Esophagus squamous epithelium (tissue), 5 donors: ENCODE measurements at places on chromosomes 3 and 15.
A peak's percentile ranks its signal among the peaks of the same experiment; 100 is the strongest.

- no peak for DNase-seq
These were observed 15.4 kb downstream of the ARNT2 start for GRCh38 chr15:80419546-80419945.

- no peak for DNase-seq
These were observed 3.0 kb downstream of the ONECUT1 start for GRCh38 chr15:52787123-52787503.

DNA sequence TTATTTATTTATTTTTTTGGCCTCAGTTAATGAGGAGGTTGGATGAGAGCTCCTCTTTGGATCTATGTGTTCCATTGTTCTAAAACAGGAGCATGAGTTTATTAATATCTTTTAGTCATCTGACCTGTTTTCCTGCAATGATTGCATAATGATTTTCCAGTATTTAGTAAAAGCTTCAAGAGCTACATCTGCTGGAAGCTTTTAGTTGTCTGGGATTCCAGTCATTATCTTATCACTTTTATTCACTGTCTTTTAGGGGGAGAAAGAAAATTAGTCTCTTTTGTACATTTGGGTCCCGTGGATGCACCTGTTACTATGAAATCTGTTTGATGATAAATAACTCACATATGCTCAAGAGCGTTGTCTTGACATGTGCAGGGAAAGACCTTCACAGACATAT lies 1270.0 kb downstream of the ROBO1 start:
- DNase-seq = no peak

GRCh38 chr15:90934256-90934948 lies 683 bp upstream of the UNC45A start:
- DNase-seq = peak; percentile 52

DNA sequence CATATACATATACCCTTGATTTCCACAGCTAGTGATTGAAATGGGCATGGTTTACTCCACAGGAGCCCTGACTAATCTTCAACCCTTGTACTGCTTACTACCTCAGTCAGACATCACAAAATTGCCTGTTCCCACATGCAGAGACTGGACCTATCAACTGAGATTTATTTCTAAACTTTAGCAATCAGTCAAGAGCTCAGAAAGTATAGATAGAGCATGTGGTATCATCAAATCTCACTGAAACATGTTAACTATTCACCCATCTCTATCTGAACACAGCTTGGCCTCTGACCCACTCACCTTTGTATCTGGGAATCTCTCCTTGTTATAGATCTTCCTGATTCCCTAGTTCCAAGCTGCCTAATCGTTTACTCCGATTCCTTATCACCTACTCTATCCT lies 14.6 kb downstream of the ADAM10 start:
- no peak for DNase-seq
